Temporal lobe (tissue), 4 donors: ENCODE measurements at places on chromosomes 6 and 20. TPM values are rescaled to one million over a fixed set of nuclear protein-coding genes. Genes with fewer than 3 reads are reported as not detected.

TBX18 gene
- 5.4 TPM for total RNA-seq

SIM1 gene
- not detected for total RNA-seq

FOXQ1 gene
- 1.7 TPM for total RNA-seq

TMEM74B gene
- 12.5 TPM for total RNA-seq

DEFB124 gene
- total RNA-seq = not detected

SPATS1 gene
- total RNA-seq = not detected

TRIM38 gene
- 0.49 TPM for total RNA-seq

SAMD10 gene
- 7.6 TPM for total RNA-seq

PARD6B gene
- 7.1 TPM for total RNA-seq

ROS1 gene
- total RNA-seq = under 0.01 TPM

COMMD7 gene
- total RNA-seq = 24.3 TPM

SLC52A3 gene
- 0.49 TPM for total RNA-seq

SLC22A16 gene
- 0.49 TPM for total RNA-seq

CNR1 gene
- total RNA-seq = 265 TPM

BICRAL gene
- 21.6 TPM for total RNA-seq

TRIM40 gene
- total RNA-seq = not detected

PAX1 gene
- not detected for total RNA-seq

BCAS4 gene
- 10.1 TPM for total RNA-seq

WFDC5 gene
- not detected for total RNA-seq

PTCRA gene
- total RNA-seq = not detected

EFCAB8 gene
- not detected for total RNA-seq

OR2H1 gene
- total RNA-seq = not detected

SLCO4A1 gene
- total RNA-seq = 1.7 TPM

IRF4 gene
- under 0.01 TPM for total RNA-seq

HFE gene
- 1.2 TPM for total RNA-seq

COL20A1 gene
- 7.4 TPM for total RNA-seq

DDX27 gene
- 15.7 TPM for total RNA-seq

TAF8 gene
- total RNA-seq = 5.4 TPM

CBLN4 gene
- 8.6 TPM for total RNA-seq

MYB gene
- 2.5 TPM for total RNA-seq

TRIM26 gene
- total RNA-seq = 14.3 TPM

SYCP2 gene
- 2.2 TPM for total RNA-seq

KCNQ5 gene
- 17.2 TPM for total RNA-seq

BEND6 gene
- 14.5 TPM for total RNA-seq

CTCFL gene
- not detected for total RNA-seq

TOX2 gene
- 0.74 TPM for total RNA-seq

PSMF1 gene
- total RNA-seq = 27.0 TPM

CRISP3 gene
- total RNA-seq = not detected

HLA-DPB1 gene
- 1.2 TPM for total RNA-seq

BTN2A1 gene
- total RNA-seq = 11.1 TPM

AIF1 gene
- 5.7 TPM for total RNA-seq

TMEM200A gene
- 16.5 TPM for total RNA-seq

LZTS3 gene
- total RNA-seq = 15.0 TPM

CPXM1 gene
- 10.1 TPM for total RNA-seq
